ENCODE measurements at places on chromosomes 5 and 9.

DNA sequence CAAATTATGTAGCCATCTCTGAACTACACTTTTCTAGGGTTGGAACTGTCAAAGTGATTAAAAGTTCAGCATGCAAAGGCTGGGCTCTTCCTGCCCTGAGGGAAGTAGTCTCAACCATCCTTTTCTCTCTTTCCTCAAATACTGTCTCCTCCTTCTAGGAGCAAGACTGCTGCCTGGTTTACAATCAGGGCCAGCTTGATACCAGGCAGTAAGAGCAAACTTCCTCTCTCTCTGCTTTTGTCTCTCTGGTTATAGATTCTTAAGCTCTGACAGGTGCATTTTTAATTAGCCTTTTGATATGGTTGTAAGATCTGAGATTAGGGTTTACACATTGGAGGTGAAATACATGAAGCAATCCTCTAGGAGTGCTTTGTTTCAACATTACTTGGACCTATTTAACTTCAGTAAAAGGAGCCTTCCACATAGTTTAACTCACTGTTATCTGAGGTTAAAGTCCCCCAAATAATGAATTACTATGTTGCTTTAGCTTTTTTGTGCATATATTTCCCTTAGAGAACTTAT is 436.1 kb downstream of the SPATA31D1 start:
- H3K27me3 ChIP-seq: no peaks in the 10 kb centered on the region
- no peaks in the 10 kb centered on the region for H3K36me3 ChIP-seq
- H3K27ac ChIP-seq: no peak overlapping the region
- H3K4me1 ChIP-seq: no peaks in the 10 kb centered on the region

DNA sequence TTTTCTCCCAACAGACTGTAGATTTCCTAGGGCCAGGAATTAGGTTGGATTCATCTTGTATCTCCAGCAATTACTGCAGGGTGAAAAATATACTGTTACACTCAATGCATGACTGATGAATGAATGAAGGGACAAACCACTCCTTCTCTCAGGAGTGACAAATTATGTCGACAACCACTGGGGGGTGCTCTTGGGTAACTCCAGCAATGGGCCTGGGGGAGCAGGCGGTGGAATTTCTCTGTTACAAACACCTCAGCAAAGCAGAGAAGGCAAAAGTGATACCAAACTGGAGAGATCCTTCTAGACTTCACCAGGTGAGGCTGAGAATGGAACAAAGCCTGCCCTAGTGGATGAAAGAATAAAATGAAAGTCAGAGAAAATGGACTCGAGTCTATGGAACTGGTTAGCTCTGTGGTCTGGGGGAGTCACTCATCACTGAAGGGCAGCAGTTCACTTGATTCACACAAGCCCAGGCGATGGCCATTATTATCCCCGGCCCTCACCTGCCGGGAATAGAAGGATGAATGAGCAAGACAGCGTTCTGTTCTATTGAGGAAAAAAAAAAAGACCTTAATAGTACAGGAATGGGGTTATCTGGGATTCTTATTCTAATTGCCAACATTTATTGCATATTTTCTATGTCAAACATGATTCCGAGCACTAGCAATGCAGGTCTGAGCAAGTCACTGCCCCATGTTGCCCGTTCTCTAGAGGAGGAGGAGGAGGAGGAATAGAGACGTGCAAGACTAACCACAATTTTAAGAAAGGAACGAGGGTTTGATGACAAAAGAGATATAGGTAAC is 341.1 kb downstream of the ASTN2 start:
- no peaks in the 10 kb centered on the region for H3K27me3 ChIP-seq
- DNase-seq: no peak
- no peaks in the 10 kb centered on the region for H3K36me3 ChIP-seq
- H3K4me1 ChIP-seq: no peaks in the 10 kb centered on the region

GRCh38 chr5:147752033-147752432 is 30.5 kb downstream of the JAKMIP2 start:
- H3K36me3 ChIP-seq: no peaks in the 10 kb centered on the region
- H3K27ac ChIP-seq: no peak overlapping the region
- H3K4me1 ChIP-seq: no peaks in the 10 kb centered on the region

DNA sequence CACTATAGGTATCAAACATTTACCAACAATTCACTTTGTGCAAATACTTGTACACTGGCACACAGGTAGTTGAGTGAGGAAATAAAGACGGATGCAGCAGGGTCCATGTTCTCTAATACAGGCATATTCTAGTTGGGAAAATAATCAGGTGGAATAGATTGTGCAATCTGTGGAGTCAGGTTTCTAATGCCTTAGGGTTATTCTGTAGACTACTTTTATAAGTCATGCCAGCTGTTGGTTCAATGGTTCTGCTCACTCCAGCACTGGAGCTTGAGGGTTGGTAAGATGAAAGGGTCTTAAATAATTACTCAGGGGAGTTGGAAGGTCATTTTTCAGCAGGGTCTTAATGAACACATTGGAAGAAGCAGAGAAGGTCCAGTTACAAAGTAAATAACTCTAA is 690.3 kb upstream of the DMAC1 start:
- H3K27ac ChIP-seq: no peak overlapping the region
- no peaks in the 10 kb centered on the region for H3K27me3 ChIP-seq
- H3K36me3 ChIP-seq: no peaks in the 10 kb centered on the region

GRCh38 chr5:178202541-178202940 is 1.8 kb upstream of the HNRNPAB start:
- peaks cover 19% of the 10 kb centered on the region for H3K4me1 ChIP-seq
- H3K27ac ChIP-seq: no peak overlapping the region
- no peak overlapping the region for H3K4me3 ChIP-seq
- H3K27me3 ChIP-seq: no peaks in the 10 kb centered on the region
- DNase-seq: no peak

DNA sequence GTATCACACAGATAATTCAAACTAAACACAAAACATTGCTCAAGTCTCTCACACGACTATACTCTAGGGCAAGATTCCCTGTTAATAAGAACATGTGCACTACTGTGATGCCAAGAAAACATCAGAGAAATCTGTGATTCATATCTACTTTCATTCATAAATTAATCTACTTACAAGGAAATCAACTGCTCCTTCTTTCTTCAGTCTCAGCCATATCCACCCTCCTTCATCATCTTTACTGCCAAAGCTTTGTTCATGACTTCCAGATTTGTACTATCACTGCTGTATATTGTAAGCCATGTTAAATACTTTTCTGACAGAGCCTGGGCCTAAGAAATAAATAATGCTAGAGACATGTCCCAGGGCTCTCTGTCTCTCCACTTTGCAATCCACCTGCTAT is 35.1 kb downstream of the CTNNAL1 start:
- DNase-seq: no peak
- H3K4me1 ChIP-seq: no peaks in the 10 kb centered on the region
- H3K27ac ChIP-seq: no peak overlapping the region
- no peaks in the 10 kb centered on the region for H3K27me3 ChIP-seq
- H3K36me3 ChIP-seq: no peaks in the 10 kb centered on the region
- H3K4me3 ChIP-seq: no peak overlapping the region

DNA sequence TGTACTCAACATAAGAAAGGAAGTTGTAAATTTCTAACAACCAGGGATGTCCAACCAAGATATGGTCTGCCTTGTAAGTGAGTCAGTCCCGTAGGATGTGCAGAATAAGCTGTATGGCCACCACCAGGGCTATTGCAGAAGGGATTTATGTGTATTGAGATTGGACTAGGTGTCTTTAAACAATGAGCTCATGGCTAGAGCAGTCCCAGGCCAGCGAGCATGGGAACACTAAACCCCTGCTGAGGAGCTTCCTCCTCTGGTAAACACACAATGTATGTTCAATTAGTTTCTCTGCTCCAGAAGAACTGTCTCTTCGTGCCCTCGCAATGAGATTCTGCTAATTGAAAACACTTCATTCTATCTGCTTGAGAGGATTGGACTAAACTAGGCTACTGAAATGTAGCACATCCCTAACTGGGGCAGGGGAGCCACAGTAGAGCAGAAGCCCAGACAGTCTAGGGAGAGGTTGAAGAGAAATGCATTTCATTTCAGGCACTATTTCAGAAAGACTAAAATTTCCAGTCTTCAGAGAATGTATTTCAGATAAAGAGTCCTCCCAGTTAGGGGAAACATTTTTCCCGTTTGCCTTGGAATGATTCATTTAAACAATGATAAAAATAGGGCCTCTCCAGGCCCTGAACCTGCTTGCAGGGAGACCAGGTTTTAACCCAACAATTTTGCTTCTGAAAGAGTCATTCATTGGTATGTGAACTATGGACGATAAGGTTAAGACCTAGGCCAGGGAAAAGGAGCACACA is 154.7 kb downstream of the FAM114A2 start:
- H3K36me3 ChIP-seq: no peaks in the 10 kb centered on the region
- H3K27me3 ChIP-seq: no peaks in the 10 kb centered on the region
- H3K4me3 ChIP-seq: no peak overlapping the region
- H3K27ac ChIP-seq: no peak overlapping the region

DNA sequence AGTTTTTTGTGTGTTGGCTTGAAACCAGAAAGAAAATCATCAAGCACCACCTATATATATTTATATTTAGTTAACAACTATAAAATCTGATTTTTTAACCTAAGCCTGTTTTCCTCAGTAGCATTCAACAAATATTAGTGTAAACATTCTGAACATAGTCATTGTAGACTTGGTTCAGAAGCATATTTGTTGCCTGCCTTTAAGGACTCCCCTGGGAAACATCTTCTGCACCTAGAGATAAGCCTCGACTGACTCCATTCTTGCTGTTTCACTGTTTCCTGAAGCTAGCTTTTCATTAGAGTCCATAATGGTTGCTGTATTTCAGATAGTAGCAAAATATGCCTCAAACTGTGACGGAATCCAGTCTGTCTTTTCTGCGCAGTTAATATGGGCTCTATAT is 123.5 kb downstream of the TRIO start:
- no peaks in the 10 kb centered on the region for H3K36me3 ChIP-seq
- H3K4me3 ChIP-seq: no peak overlapping the region
- DNase-seq: no peak
- H3K27ac ChIP-seq: no peak overlapping the region

- DNase-seq: no peak
- H3K4me1 ChIP-seq: no peaks in the 10 kb centered on the region
- no peaks in the 10 kb centered on the region for H3K36me3 ChIP-seq
Measured at GRCh38 chr5:85388770-85389169, 1004.1 kb upstream of the EDIL3 start.

DNA sequence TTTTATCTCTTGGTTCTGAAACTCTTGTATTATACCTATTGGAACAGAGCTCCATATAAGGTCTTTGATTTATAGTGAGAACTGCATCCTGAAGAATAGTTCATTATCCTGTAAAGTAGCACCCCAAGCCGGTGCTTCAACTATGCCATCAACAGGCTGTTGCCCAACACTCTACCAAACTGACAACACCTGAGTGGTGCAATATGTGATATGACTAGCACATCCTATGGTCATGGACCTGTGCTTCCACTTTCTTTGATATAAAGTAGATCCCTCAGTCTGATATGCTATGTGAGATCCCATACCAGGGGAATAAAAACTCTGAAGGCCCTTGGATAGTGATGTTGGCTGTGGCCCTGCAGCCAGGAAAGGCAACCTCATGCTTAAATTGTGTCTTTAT is 15.8 kb downstream of the CSF2 start:
- no peaks in the 10 kb centered on the region for H3K36me3 ChIP-seq
- no peak overlapping the region for H3K27ac ChIP-seq
- no peak overlapping the region for H3K4me3 ChIP-seq
- DNase-seq: no peak
- H3K27me3 ChIP-seq: no peaks in the 10 kb centered on the region
- H3K4me1 ChIP-seq: peaks cover under 1% of the 10 kb centered on the region

GRCh38 chr9:98860871-98861293 is 53.4 kb downstream of the GALNT12 start:
- no peak overlapping the region for H3K4me3 ChIP-seq
- no peaks in the 10 kb centered on the region for H3K4me1 ChIP-seq
- DNase-seq: no peak
- no peak overlapping the region for H3K27ac ChIP-seq

DNA sequence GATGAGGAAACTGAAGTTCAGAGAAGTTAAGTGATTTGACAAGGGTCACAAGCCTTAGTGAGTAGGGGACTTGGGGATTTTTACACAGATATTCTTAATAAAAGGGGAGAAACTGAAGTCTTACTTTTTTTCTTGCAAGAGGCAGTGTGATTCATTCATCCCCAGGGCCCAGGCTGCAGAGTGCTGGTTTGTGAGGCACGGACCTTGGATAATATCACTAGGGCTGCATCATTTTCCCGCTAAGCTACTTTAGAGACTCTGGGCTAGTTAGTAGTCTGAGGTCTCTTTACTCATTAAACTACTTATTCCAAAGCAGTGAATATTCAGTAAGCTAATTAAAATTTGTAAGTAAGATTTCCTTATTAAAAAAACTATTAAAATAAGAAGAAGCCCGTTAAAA is 195.0 kb downstream of the PBX3 start:
- H3K36me3 ChIP-seq: no peaks in the 10 kb centered on the region
- no peaks in the 10 kb centered on the region for H3K4me1 ChIP-seq
- H3K4me3 ChIP-seq: no peak overlapping the region
- DNase-seq: no peak
- H3K27ac ChIP-seq: no peak overlapping the region
- no peaks in the 10 kb centered on the region for H3K27me3 ChIP-seq

DNA sequence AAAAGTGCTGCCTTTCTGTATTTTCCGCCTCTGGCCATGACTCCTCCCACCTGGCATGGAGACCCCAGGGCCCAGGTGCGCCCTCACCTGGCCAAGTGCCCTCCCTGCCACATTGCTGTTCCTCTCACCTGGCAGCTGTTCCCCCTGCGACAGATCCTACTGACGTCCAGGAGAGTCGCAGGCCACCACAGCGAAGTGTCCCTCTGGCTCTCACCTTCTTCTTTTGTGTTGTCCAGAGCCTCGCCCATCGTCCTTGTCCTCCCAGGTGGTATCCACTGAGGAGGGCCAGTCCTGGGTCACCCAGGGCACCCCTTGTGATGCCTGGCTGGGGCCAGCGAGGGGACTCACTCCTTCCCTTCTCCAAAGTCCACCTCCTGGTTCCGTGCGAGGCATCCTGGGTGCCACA is 2.6 kb downstream of the NKD2 start:
- H3K4me3 ChIP-seq: no peak overlapping the region
- no peak for DNase-seq
- peaks cover 14% of the 10 kb centered on the region for H3K4me1 ChIP-seq
- no peak overlapping the region for H3K27ac ChIP-seq
- H3K36me3 ChIP-seq: no peaks in the 10 kb centered on the region
- H3K27me3 ChIP-seq: peaks cover 41% of the 10 kb centered on the region

- no peak for DNase-seq
- H3K36me3 ChIP-seq: no peaks in the 10 kb centered on the region
- no peak overlapping the region for H3K27ac ChIP-seq
- H3K27me3 ChIP-seq: no peaks in the 10 kb centered on the region
Measured at GRCh38 chr5:39360471-39361111, 3.7 kb downstream of the C9 start.

DNA sequence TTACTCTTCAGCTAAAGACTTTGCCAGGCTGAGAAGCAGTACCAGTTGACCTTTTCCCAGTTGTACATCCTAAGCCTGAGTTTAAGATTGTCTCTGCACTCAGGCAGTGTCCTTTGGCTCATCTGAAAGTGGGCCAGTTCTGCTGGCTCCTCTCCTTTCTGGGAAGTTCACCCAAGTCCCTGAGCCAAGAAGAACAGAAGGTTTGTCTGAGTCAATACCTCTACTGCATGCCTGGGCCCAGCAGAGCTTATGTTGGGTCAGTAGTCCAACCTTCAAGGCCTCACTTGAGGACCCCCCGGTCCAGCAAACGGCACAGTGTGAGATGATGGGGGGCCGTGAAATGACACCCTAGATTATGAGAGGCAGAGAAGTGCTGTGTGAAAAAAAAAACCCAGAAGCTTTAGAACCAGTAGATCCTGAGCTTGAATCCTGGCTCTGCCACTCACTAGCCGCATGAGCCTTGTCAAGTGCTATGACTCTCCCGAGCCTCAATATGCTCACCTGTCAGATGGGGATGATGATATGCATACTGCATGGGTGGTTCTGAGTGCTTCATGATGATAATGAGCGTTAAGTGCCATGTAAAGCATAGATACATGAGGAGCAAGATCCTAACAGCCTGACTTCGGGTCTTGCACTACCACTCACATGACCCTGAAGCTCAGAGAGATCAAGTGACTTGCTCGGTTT is 156.0 kb downstream of the MACROH2A1 start:
- H3K4me1 ChIP-seq: no peaks in the 10 kb centered on the region
